ENCODE measurements at places on chromosomes 7 and 10.

DNA sequence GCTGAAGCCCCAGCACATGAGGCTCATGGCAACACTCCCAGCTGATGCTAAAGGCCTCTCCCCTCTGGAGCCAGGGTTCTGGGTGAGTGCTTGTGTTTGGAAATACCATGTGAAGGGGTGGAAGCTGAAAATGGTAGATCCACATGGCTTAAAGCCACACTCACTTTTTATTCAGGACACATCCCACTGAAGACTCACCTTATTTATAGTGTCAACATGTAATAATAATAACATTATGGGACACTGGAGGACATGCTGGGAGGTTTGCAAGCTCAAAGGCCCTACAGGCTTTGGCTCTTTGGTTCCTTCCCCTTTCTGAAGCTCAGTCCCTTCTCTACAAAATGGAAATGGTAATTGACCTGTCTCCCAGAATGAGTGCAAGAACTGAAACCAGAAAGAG lies 318.0 kb downstream of the GRID1 start:
- no peak for DNase-seq

GRCh38 chr7:140881507-140882228 lies 43.1 kb downstream of the BRAF start:
- DNase-seq = no peak

DNA sequence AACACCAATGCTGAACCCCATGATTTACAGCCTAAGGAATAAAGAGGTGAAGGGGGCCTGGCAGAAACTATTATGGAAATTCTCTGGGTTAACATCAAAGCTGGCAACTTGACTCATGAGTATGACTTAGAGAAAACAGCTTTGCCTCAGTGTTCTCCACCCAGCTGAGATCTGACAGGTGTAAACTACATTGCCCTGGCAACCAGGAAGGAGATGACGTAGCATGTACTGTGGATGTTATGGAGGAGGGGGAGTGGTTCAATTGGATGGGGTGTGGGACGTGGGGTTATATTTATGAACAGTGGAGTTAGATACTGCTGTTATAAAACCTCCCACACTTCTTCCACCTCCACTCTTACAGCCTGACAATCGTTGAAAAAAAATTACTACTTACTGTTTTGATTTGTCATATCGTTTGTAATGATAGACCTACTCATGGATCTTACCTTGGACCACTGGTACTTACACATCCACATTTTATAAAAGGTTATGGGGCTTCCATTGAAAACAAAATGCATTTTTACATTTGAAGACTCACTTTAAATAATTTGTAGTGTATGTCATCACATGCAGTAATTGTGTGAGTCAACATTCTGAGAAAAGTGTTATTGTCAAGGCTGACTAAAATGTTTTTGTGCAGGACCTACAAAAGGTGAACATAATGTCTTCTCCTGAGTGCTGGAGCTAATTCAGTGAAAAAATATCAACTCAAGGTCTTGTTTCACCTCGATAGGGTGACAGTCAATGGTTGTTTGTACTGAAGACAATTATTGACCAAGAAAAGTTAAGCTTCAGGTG lies 6.4 kb downstream of the OR2F1 start:
- no peak for DNase-seq

- DNase-seq = no peak
Measured at GRCh38 chr7:22445140-22445743, 54.7 kb downstream of the STEAP1B start.

- no peak for DNase-seq
Measured at GRCh38 chr10:109933984-109934565, 10.8 kb upstream of the XPNPEP1 start.

DNA sequence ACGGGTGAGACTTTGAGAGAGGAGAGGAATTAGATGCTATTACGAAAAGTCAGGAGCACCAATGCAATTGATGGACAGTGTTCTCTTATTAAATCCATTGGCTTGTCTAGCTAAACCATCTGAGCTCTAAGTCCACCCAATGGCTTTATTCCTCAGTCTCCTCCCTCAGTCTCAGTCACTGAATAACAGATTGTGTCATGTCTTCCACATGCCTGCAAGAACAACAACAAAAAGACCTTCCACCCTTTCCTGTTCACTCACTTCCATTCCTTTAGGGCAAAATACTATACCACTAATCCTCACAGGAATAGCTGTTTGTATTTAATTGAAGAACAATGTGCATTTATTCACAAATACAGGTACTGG lies 154.8 kb upstream of the LAMB4 start:
- no peak for DNase-seq

DNA sequence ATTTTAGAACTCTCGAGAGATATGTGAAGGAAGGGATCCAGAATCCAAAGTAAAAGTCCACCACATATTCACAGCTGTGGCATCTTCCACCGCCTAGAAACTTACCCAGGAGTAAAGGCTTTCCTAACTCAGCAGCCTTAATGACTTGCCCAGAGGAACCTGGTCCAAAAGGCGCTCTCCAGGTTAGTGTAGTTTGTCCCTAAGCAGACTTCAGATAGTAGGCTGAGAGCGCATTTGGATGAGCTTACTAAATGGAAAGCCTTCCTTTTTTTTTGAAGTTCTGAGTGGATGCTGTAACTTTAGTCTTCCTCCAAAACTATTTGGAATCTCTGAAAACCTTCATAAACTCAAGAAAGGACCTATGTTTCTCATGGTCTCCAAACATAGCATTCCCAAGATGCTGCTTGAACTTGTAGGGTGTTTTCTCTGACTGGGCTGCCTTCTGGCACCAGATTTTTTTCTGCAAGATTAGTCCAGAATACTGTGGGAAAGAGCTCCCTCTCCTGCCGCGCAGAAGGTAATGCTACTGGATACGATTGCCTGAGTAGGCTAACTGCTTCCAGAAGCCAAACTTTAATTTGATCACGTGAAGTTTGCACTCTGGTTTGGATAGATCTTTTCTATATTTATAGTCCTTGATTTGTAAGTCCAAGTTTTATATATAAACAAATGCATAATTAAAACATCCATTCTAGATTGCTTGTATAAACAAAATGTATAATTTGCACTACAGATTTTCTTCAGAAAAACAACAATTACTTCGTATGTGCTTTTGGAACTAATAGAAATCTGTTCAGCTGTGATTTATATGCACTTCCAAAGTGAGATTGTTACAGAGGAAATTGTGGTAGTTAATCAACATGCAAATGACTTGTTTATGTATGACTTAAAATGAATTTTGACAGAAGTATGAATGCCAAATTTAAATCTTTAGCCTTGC lies 19.6 kb upstream of the GPR37 start:
- no peak for DNase-seq

DNA sequence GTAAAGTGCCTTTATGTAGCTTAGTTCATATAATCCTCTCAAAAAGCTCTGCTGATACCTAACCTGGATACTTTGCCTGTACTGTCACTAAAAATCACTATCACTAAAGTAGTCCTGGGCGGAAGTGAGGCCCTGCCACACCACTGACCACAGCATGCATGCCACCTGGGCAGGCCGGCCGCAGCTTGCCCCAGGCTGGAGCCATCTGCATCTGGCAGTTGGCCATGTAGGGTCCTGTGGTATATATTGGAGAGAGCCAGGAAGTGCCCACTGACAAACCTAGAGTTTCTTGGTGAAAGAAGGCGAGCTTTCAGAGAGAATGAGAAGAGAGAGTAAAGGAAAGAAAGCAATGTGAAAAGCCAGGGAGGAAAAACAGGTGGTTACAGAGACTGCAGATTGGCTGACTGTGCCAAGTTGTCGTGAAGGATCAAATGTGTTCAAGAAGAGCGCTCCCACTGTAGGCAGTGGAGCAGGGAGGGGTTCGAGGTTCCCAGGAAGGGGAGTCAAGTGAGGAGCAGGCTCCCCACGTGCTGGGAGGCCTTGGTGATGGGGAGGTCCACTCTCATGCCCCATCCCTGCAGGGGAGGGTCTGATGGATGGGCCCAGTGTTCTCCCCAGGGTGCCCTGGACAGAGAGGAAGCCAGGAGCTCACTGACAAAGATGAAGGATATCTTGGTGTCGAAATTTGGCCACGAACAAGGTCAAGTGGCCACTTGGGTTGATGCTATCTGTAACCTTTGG lies 13.6 kb downstream of the LOXL4 start:
- DNase-seq = no peak

GRCh38 chr7:158403013-158403821 lies 184.4 kb downstream of the PTPRN2 start:
- DNase-seq = no peak

DNA sequence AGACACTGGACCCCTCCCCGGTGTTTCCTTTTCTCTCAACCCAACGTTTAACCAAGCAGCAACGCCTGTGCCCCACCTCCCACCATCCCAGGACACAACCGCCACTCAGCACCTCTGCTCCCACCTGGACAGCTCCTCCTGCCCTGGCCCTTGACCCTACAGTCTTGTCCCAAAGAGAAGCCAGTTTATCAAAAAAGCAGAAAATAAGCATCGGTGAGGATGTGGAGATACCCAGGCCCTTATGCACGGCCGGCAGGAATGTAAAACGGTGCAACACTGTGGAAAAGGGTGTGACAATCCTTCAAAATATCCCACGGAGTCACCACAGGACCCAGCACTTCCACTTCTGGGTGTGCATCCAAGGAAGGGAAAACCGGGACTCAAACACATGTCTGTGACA lies 176.2 kb upstream of the RNF32 start:
- DNase-seq = no peak

DNA sequence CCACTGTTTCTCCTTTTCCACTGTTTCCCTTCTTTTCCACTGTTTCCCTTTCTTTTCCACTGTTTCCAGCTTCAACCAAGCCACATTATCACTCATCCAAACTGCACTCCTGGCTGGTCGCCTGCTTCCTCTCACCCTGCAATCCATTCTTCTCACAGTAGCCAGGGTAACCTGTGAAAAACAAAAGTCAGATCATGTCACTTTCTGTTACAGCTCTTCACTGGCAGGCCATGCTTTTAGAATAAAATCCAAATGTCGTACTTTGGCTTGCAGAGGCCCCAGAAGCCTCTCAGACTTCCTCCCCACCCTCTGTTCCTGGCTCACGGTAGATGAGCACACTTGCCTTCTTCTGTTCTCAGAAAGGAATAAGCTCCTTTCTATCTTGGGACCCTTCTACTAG lies 33.9 kb downstream of the STARD3NL start:
- no peak for DNase-seq

DNA sequence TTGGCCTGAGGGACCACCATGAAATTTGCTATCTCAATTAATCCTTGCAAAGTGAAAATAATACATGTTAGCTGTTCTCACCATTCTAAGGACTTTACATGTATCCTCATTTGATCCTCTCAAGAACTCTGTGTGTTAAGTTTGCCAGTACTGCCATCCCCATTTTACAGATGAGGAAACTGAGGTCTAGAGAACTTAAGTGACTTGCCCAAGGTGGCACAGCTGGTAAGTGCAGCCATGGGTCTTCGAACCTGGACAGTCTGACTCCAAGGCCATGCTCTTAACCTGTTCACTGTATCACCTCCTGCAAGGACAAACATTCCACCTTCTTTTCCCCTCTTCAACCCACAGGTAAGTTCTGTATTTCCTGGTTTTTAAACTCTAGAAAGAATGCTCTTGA lies 85.3 kb upstream of the NFE2L3 start:
- no peak for DNase-seq

DNA sequence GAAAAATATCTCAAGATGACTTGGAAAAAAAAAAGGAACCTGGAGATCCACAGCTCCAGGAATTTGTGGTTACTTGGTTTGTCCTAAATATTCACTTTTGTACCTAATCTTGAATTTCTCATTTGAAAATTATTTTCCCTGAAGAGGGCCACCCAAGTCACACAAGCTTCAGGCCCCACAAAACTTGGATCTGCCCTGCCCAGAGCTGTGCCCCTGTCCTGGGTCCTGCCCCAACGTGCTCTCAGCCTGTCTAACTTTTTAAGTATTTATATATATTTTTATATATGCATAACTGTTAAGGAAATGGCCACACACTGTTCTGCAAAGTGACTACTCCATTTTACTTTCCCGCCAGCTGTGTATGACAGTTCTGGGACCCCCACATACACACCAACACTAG lies 123.5 kb downstream of the ARHGAP22 start:
- no peak for DNase-seq

- DNase-seq = no peak
Measured at GRCh38 chr10:49323896-49324270, 24.9 kb downstream of the C10orf71 start.

DNA sequence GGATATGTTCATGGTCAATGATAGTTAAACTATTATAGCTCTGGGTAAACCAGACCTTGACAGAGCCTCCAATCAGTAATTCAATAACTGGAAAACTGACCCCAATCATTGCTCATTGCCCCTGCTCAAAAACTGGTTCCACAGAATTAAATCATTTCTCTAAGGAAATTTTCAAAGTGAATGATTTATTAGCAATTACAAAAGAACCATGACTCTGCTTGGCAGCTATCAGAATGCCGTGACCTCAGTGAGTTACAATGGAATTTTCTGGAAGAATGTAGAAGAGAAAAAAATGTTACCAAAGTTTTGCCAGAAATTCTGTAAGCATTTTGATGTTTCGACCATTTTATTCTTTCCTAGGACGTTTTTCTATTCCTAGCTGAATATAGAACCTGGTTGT lies 106.8 kb upstream of the APBB1IP start:
- no peak for DNase-seq

DNA sequence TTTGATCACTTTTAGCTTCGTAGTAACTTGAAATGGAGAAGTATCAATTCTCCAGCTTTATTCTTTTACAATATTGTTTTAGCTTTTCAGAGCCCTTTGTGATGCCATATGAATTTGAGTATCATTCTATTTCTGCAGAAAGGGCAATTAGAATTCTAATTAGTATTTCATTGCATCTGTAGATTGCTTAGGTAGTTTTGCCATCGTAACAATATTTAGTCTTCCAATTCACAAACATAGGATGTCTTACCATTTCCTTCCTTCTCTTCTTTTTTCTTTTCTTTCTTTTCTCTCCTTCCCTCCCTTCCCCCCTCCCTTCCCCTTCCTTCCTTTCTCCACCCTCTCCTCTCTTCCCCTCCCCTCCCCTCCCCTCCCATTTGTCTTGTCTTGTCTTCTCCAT lies 105.0 kb downstream of the MAPK8 start:
- DNase-seq = no peak

DNA sequence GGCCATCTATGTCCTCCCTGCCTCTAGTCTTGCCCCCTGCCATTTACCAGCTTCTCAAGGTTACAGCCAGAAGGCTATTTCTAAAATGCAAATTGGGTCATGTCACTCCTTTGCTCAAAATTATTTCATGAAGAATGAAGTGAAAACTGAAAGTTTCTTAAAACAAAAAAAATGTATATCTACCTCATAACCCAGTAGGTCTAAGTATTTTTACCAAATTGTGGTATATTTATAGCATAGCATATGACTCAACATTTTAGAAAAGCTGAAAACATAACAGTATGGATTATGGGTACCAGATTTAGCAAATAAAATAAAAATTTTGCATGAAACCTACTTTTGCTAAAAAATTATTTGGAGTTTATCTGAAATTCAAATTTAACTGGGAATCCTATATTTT lies 78.4 kb downstream of the SLC16A9 start:
- DNase-seq = no peak

GRCh38 chr10:16799621-16800020 lies 17.6 kb downstream of the RSU1 start:
- DNase-seq = no peak

GRCh38 chr10:23516530-23516929 lies 77.7 kb downstream of the OTUD1 start:
- no peak for DNase-seq

Measured in left renal pelvis (tissue), 4 donors.